ENCODE measurements at places on chromosomes 16 and 17.

- DNase-seq, result no peak
Observed at GRCh38 chr17:65876985-65877384, 314.9 kb downstream of the CEP112 start.

- DNase-seq, result no peak
Observed at GRCh38 chr16:65319621-65320231, 197.9 kb upstream of the CDH11 start.

DNA sequence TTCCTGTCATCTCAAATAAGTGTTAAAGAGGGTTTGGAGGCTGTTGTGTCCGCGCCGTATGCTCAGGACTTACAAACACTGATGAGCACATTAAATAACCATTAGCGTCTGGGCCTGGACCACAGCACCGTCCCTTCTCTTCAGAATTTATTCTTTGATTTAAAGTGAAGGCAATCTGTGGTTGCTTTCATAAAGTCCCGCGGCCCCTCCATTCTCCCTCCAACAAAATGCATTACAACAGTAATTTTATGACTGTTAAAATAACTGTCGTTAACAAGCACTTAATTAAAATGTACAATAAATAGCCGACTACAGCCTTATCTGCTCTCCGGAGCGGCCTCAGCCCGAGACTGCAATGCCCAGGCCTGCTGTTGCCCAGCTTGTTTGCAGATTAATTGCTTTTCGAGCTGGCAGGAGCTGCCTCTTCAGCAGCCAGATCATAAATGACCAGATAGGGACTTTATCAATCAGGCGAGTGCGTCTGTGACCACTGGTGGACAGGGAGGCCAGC, 30.6 kb upstream of the IRX3 start:
- DNase-seq, result no peak

- no peak for DNase-seq
Observed at GRCh38 chr16:67883146-67883871, 1.4 kb upstream of the NRN1L start.

- DNase-seq, result no peak
Observed at GRCh38 chr16:7270006-7270405, 62.6 kb upstream of the RBFOX1 start.

DNA sequence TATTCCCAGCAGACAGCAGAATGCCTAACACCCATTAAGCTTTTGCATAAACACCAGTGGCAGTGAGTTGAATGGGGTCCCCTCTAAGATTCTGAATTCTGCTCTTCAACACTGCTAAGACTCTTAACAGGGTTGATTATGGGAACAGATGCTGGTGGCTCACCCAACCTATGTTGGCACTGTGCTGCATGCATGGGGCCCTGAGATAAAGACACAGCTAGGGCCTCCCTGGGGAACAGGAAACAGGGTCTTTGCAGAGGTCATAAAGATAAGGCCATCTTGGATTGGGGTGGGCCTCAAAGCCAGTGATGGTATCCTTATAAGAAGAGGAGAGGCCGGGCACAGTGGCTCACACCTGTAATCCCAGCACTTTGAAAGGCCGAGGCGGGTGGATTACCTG, 190.8 kb downstream of the SLC39A11 start:
- no peak for DNase-seq

DNA sequence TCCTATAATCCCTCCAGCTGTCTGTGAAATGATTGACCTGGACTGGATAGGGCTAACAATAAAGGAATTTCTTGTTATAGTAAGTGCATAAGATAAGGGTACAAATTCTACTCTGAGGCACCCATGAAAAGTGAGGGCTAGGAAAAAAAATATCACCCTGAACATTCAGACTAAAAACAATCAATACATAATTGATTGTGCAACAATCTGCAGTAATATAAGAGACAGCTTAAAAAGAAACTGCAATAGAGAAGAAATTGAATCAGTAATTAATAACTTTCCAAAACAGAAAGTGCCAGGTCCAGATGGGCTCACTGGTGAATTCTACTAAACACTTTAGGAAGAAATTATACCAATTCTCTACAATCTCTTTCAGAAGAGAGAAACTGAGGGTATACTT, 44.2 kb upstream of the CREBBP start:
- no peak for DNase-seq

- peak; percentile 28 for DNase-seq
Observed at GRCh38 chr17:55421179-55421934, at the start of gene MMD. Gene MMD (minus strand): TSS chr17:55421835. CDS start chr17:55421695, 140 bp downstream.

- DNase-seq, result no peak
Observed at GRCh38 chr17:77327181-77327565, 186.4 kb downstream of the SEC14L1 start.

DNA sequence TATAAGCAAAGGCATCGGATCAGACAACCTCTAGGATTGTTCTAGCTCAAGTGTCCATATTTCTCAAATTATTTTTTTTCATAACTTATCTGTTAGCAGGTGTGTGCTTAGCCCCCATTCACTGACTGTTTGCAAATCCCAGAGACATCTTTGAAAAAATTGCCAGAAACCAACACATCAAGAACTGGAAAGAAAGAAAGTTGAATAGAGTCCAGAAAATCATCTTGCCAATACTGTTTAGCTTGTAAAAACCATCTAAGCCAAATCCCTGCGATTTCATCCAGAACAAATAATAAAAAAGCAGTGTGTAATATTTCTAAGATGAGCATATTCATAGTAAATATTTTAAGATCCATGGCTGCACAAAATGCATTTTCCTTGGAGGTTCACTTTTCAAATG, 64.5 kb downstream of the WSCD1 start:
- DNase-seq, result no peak

- peak; percentile 29 for DNase-seq
Observed at GRCh38 chr16:85055493-85056210, 28.1 kb downstream of the KIAA0513 start.

GRCh38 chr16:79598063-79598347, 2.5 kb downstream of the MAF start:
- DNase-seq, result no peak

GRCh38 chr17:68238871-68239253, 9.0 kb upstream of the AMZ2 start:
- DNase-seq, result peak; percentile 19

- no peak for DNase-seq
Observed at GRCh38 chr16:88662222-88662842, 559 bp downstream of the MVD start.

DNA sequence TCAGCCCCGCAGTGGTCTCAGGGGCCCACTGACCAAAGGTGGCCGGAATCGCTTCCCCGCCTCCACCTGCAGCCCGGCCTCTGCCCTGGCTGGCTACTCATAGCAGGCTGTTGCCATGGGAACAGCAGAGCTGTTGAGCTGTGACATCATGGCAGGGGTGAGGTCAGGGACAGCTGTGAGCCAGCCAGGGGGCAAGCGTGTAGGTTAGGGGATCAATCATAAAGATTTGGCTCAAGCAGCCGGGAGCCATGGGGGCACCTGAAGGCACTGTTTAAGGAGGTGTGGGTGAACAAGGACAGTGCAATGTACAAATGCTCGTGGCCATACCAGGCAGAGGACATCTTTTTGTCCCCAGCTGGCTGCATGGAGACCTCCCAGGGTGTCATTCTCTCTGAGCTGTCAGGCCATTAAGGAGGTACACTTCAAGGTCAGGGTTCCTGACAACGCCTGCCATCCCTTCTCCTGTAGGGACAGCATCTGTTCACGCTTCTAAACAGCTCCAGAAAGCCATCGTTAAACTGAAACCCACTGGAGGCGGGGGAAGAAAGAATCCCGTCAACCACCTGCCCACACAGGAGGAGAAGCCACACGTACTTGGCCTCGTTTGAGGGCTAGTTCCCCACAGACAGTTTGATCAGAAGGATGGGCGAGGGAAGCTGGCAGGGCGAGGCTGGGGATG, at the start of gene CEP295NL:
TSS of gene CEP295NL (minus strand) at position 101 of the 679 bp plus-strand sequence. CDS start 1,373 bp downstream, outside the sequence.
- no peak for DNase-seq

GRCh38 chr17:36827081-36827480, 110.2 kb upstream of the LHX1 start:
- no peak for DNase-seq

GRCh38 chr17:31490019-31490650, 98.7 kb downstream of the RAB11FIP4 start:
- DNase-seq, result no peak

GRCh38 chr17:72349491-72349995, 228.7 kb downstream of the SOX9 start:
- no peak for DNase-seq

GRCh38 chr17:83075270-83075880, 4.0 kb upstream of the METRNL start:
- no peak for DNase-seq

- no peak for DNase-seq
Observed at GRCh38 chr17:75570034-75570676, 17.4 kb upstream of the MYO15B start.

- no peak for DNase-seq
Observed at GRCh38 chr16:67954421-67955196, 10.7 kb upstream of the LCAT start.

- DNase-seq, result no peak
Observed at GRCh38 chr16:71834291-71834690, 11.5 kb upstream of the ATXN1L start.

DNA sequence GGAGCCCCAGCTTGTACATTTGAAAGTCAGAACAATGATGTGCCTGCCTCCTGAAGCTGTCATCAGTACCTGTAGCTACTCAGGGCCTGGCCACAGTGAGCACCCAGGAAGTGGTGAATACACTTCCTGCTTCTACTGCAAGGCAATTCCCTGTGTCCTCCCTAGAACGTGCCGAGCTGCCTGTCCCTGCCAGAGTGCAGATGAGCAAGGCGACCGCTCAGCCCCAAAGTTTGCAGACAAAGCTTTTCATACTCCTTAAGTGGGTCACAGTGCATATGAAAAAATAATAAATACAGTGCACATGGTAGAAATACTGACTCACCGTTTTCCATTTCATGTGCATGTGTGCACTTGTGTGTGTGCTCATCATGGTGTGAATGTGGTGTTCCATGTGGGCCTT, 77.3 kb downstream of the MPRIP start:
- no peak for DNase-seq

DNA sequence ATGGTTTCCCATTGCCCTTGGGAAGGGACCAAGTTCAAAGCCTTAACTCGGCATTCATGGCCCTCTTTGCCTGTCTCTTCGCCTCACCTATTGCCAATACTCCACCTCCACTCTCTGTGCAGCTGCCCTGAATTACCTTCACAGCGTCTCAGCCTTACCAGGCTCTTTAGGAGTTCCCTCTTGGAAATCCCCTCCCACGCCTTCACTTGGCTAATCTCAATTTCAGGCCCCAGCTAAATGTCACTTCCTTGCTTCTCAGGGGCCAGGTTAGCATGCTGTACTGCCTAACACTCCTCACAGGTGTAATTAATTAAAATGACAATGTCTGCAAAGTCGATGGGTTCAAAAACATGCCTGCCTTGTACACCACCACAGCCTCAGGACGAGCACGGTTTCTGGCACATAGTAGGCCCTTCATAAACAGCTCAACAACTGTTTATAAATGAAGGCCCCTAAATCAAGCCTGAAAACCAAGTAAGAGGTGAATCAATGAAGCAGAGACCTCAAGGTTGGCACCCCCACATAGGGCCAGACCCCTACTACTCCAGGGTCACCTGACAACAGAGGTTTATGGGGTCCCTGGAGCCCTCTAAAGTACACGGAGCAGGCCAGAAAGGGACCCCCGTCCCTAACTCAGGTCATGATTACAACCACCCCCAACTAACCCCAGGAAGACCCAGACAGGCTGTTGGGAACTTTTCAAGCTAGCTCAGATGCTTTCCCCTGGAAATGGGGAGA, 11.2 kb upstream of the EEF2K start:
- DNase-seq, result no peak

GRCh38 chr16:15498427-15499175, 64.2 kb downstream of the BMERB1 start:
- no peak for DNase-seq

- DNase-seq, result no peak
Observed at GRCh38 chr16:50198802-50199403, 45.8 kb downstream of the TENT4B start.

DNA sequence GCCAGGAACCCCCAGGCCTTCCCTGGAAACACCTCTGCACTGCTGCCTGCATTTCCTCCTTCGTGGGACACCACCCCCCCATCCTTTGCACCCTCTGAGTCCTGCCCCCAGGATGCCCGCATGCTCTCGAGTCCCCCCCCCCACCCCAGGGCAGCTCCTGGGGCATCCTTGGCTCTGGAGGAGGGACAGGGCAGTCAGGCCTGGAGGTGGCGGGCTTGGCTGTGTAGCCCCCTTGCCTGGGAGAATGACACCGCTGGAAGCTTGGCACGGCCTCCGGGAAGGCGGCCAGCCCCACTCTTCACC, 98.9 kb upstream of the GSE1 start:
- no peak for DNase-seq

DNA sequence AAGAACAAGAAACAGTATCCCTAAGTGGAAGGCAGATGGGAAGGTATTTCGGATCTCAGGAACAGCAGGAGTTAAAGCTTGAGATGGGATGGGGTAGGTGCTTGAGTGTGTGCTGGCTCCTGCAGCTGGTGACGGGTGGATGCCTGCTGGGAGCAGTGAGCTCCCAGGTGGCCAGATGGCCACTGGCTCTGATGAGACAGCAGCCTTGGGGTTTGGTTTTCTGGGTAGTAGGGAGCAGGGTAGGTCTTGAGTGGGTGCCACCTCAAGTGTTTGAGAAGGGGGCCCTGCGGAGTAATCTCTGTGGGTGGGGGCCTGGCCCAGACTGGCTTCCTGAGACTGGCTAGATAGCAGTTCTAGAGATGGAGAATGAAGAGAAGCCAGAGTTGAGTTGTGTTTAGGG, 10.3 kb downstream of the EPN2 start:
- DNase-seq, result no peak

- DNase-seq, result no peak
Observed at GRCh38 chr17:80252871-80253270, 7.8 kb upstream of the RNF213 start.

GRCh38 chr16:2471016-2471652, at the start of gene NTN3:
Gene NTN3 (plus strand): TSS chr16:2471297. CDS start chr16:2471702, 405 bp downstream.
- DNase-seq, result no peak

DNA sequence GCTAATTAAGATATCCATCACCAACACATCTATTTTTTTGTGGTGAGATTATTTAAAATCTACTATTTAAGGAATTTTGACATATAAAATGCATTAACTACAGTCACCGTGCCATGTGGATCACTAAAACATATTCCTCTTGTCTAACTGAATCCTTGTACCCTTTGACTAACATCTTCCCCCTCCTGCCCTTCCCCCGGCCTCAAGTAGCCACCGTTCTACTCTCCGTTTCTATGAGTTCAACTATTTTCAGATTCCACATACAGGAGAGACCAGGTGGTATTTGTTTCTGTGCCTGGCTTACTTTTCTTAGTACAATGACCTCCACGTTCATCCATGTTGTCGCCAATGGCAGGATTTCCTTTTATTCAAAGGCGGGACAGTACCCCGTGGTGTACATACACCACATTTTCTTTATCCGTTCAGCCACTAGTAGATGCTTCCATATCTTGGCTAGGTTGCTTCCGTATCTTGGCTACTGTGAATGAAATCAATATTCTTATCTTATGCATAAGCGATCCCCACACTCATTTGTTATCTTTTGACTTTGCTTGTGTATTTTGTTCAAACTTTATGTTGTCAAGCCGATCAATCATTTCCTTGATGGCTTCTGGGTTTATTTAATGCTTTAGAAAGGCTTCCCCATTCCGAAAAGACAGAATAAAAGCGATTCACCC, 134.7 kb downstream of the KCNJ12 start:
- no peak for DNase-seq

Data from amygdala (tissue), 56 donors.